Brain microvascular endothelial cell (primary cell): ENCODE measurements at places on chromosomes 3 and 15.

GRCh38 chr3:180693656-180694055 lies 14.4 kb upstream of the CCDC39 start:
- no peak for DNase-seq

- DNase-seq: no peak
Observed at GRCh38 chr3:34777386-34777785, 861.9 kb upstream of the ARPP21 start.

DNA sequence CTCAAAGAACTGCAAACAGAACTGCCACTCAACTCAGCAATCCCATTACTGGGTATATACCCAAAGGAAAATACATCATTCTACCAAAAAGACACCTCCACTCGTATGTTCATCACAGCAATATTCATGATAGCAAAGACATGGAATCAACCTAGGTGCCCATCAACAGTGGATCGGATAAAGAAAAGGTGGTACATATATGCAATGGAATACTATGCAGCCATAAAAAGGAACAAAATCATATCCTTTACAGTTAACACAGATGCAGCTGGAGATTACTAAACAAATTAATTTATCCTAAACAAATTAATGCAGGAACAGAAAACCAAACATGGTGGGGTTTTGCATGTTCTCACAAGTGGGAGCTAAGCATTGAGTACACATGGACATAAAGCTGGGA lies 27.3 kb downstream of the MGLL start:
- DNase-seq: no peak

- no peak for DNase-seq
Observed at GRCh38 chr15:41568350-41569017, 9.5 kb downstream of the TYRO3 start.

- no peak for DNase-seq
Observed at GRCh38 chr3:62451211-62451887, 78.0 kb upstream of the FEZF2 start.
